Endothelial cell of umbilical vein (primary cell): ENCODE measurements at places on chromosomes 5 and 9. TPM values are rescaled to one million over a fixed set of nuclear protein-coding genes. Genes with fewer than 3 reads are reported as not detected.

- DNase-seq, result peak; percentile 34
Observed at GRCh38 chr5:102762095-102762534, 7.0 kb downstream of the PAM start.

- peak; percentile 14 for DNase-seq
Observed at GRCh38 chr5:163379298-163380155, 57.9 kb upstream of the CCNG1 start.

GRCh38 chr5:147369742-147370374 is 135.0 kb downstream of the STK32A start:
- peak; percentile 47 for DNase-seq

GRCh38 chr9:120948824-120949223 is 22.2 kb upstream of the TRAF1 start:
- no peak for DNase-seq

GRCh38 chr9:123615381-123615780 is 259.4 kb downstream of the CRB2 start:
- DNase-seq, result no peak

GRCh38 chr9:9016597-9016996 is 1217.0 kb upstream of the DMAC1 start:
- no peak for DNase-seq

SH3TC2 gene
- 3.3 and 4.3 TPM in 2 replicates for total RNA-seq

GLDC gene
- 2.6 and 4.7 TPM in 2 replicates for total RNA-seq
